Vagina (tissue), 2 donors: ENCODE measurements at places on chromosomes 4 and X.

GRCh38 chrX:19152762-19153161 is 30.5 kb upstream of the ADGRG2 start:
- no peak for DNase-seq

- DNase-seq: no peak
Measured at GRCh38 chr4:132614682-132615081, 534.4 kb upstream of the PCDH10 start.

DNA sequence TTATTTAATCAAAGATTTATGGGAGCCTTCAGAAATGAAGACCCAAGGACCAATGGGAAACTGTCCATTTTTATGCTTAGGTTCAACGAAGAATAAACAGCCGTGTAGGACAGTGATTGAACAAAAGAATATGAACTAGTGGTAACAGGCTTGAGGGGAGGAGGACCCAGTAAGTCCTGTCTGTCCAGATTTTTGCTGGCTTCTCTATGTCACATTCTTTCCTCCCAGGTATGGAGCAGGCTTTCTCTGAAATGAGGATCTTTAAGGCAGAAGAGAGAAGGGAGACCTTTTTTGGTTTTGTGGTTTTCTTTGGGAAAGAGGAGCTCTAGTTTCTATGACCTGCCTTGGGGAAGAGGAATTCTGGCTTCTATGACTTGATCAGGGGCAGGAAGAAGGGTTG is 74.1 kb downstream of the BANK1 start:
- DNase-seq: no peak

- DNase-seq: no peak
Measured at GRCh38 chr4:10703766-10704429, 19.3 kb upstream of the CLNK start.

DNA sequence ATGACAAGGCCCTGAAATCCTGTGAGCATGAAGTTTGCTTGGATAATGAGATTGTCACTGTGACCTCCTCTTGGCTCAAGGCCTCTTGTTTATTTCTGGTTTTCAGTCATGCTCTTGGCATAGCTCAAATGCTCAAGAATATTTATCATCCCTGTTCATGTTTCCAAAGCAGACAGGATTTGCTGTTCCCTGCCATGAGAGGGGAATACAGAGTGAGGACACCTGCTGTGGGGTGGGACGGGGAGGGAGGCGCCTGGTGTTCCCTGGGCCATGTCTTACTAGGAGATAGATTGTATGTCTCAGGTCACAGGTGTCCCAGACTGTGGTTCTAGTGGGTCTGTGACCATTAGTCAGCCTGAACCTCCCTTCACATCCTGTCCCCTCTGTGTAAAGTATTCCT is 34.9 kb upstream of the SH3RF1 start:
- no peak for DNase-seq

DNA sequence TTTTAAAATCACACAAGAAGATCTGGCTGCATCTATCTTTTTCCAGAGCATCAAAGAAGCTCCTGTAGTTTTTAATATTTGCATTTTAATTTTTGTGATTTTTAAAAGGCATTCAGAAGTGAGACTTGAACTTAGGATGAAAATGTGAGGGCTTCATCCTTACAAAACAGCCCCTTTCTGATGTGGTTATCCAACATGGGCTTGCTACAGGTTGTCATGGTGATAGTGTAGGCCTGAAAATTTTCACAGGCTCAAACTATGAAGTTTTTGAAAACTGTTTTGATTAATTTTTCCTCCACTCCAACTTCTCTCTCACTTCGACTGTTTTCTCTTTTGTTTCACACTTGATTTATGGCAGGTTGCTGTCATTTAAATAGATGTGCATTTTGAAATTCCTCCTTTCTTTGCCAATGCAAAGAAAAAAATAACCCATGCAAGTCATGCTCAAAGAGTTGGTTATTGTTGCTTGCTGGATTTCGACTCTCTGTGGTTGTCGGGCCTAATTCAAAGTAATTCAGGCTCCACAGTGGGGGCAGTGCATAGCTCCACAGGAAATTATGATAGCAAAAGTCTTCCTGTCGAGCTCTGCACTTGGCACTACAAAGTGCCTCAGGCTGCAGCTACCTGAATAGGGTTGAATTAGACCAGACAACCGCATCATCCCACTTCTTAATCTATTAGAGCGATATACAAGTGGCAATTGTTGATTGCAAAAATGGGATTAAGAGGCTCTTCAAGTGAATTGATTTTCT is 201.0 kb upstream of the GPR101 start:
- no peak for DNase-seq

- DNase-seq: no peak
Measured at GRCh38 chr4:177293208-177294033, 16.3 kb upstream of the NEIL3 start.

- no peak for DNase-seq
Measured at GRCh38 chr4:188934320-188934962, 795.2 kb downstream of the TRIML1 start.

GRCh38 chr4:159593681-159594080 is 490.8 kb downstream of the RAPGEF2 start:
- no peak for DNase-seq

- no peak for DNase-seq
Measured at GRCh38 chrX:25198891-25199290, 183.1 kb upstream of the ARX start.

DNA sequence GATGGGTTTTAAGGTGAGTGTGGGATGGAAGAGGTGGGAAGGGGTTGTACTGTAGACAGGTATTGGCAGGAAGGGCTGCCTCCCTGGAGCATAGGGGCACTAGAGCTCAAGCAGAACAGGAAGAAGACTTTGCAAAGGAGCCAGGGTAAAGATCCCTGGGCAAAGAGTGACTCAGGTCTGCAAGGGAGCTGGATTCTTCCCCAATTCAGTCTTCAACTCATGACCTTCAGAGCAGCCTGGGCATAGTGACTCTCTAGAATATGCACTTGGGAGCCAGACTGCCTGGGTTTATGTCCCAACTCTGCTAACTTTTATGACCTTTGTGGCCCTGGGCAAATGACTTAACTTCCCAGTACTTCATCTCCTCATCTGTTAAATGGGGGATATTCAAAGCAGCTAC is 4.0 kb downstream of the LONRF3 start:
- no peak for DNase-seq

DNA sequence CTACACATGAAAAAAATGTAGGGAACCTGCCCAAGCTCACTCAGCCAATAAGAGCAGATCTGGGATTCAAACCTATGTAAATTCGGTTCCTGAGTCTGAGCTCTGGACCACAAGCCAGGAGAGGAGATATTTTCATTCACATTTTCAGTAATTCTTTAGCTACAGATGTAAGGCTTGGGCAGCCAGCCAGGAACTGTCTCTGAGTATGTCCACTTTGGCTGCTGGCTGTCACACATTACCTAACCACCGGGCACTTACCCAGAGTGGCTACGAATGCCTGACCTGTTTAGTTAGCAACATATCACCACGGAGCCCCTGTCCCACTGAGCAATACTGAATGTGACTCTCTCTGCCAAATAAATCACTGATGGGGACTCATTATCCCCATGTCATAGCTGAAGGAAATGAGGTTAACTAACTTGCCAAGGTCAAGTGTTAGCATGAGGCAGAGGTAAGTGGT is 15.3 kb downstream of the USP46 start:
- no peak for DNase-seq

- DNase-seq: no peak
Measured at GRCh38 chr4:80900908-80901307, 129.6 kb upstream of the BMP3 start.

DNA sequence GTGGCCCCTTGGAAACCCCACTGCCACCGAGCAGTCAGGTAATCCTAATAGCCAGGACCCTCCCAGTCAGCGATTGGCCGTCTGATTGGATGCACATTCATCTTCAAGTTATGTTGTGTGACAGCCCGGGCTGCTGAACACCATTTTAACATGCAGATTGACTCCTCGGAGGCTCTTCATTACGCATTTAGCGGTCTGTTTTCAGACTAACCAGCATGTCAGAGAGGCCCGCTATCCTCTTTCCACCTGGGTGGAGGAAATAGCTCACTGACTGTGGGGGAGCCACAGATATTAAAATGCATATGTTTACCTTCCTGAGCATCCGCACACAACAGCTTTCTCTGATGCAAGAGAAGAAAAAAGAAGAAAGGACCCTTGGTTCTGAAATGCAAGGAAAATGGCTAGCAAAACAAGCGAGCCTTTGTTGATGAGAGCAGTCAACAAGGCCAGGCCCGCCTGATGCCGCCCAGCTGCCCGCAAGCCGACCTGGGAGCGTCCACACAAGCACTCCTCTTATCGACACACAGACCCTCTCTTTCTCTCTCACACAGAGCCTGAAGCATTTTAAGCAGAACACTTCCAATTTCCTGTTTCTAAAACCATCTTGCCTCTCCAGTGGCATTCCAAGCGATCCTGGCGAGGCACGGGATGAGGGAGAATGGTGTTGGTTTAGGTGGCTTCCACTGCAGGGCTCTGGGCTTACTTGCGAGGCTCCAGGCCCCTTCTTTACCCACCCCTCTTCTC is 118.3 kb downstream of the MGST2 start:
- DNase-seq: no peak

DNA sequence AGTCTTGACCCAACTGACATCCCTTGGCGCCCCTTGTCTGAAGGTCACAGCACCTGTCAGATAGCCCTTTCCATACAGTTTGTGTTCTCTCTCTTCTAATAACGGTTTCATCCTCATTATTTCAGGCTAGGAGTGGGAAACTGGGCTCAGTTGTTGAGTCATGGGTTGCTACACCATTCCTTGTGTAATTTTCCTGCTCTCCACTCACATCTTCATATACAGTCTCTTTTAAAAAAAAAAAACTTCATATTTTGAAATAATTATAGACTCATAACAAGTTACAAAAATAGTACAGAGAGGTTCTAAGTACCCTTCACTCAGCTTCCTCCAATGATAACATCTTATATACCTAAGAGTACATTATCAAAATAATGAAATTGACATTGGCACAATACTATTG is 60.2 kb upstream of the GRPR start:
- no peak for DNase-seq

DNA sequence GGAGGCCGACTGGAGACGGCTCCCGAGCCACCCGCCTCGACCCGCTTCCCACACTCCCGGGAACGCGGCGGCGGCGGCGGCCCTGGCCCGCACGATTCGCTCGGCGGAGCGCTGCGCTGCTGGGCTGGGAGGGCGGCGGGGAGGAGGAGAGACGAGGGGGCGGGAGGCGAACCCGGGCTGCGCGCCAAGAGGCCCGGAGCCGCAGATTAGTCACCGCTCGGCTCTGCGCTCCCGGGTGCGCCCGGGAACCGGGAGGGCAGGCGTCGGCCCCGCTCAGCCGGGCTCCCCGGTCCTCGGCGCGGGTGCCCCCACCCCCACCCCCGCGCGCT is 11.2 kb upstream of the BCOR start:
- DNase-seq: no peak

- no peak for DNase-seq
Measured at GRCh38 chr4:137668885-137669545, 136.7 kb upstream of the PCDH18 start.
